Astrocyte of the cerebellum (primary cell): ENCODE measurements at places on chromosomes 12 and 14.
A peak's percentile ranks its signal among the peaks of the same experiment; 100 is the strongest.

DNA sequence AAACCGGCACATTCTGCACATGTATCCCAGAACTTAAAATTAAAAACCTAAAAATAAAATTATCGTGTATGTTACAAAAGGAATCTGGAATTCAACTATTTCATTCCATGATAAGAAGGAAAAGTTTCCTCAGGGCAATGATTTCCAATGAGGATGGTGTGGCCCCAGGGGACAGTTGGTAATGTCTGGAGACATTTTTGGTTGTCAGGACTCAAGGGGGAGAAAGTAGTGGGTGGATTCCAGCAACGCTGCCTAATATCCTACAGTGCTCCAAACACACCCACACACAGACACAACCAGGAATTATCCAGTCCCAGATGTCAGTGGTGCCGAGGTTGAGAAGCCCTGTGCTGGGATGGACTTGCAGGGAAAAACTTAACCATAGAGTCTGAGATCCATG is 228.3 kb downstream of the TMEM132D start:
- no peak for DNase-seq

DNA sequence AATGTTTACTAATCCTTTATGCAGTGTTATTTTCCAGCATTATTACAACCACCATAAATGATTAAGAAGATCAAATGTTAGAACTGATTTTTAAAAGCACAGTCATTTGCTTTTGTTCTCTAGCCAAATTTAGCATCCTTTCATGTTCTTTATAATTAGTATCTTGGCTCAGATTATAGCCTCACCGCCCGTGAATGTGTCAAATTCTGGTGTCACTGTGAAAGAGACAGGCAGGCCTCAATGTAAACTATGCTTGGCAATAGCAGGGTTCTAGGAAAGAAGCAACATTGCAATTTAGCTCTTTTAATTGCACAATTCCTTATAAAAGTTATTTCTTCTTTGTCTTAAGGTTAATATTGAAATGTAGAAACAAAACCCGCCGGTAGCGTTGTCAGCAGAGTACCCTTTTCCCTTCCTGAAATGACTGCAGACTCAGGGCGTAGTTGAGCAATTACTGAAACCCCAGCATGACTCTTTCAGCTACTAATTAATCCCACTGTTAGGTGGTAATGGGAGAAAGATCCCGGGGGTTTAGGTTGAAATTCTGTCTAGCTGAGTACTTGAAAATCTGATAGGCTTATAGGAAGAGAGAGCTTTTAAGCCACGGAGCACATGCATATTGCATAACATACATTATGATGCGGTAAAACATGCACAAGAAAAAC is 1600.5 kb upstream of the SEL1L start:
- no peak for DNase-seq

GRCh38 chr12:89950421-89950820 is 241.8 kb upstream of the ATP2B1 start:
- no peak for DNase-seq

- DNase-seq = no peak
These were observed 11.1 kb upstream of the INF2 start for GRCh38 chr14:104678346-104678745.

GRCh38 chr12:14729586-14729985 is 33.2 kb upstream of the GUCY2C start:
- DNase-seq = no peak

GRCh38 chr12:107590413-107590812 is 95.2 kb upstream of the PWP1 start:
- DNase-seq = no peak

GRCh38 chr12:59403259-59403932 is 192.4 kb upstream of the SLC16A7 start:
- DNase-seq = peak; percentile 51

- no peak for DNase-seq
These were observed 350.4 kb downstream of the TMEM121 start for GRCh38 chr14:105876829-105877228.

DNA sequence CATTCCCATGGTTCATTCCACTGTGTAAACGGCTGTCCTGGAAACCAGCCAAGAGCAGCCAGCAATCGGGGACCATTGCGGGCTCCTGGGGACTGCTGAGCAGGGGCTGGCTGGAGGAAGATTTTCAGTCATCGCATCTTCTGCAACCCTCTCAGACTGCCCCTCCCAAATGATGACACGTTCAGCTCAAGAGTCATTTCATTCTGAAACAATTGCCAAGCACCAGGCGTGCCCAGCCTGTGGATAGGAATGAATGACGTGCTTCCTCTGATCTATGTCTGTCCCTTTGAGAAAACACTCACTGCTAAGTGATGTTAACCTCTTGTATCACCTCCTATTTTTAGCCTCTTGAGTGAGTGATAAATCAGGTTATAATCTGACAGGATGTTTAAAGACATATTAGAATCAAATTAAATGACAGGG is 62.0 kb downstream of the NDUFA12 start:
- no peak for DNase-seq

DNA sequence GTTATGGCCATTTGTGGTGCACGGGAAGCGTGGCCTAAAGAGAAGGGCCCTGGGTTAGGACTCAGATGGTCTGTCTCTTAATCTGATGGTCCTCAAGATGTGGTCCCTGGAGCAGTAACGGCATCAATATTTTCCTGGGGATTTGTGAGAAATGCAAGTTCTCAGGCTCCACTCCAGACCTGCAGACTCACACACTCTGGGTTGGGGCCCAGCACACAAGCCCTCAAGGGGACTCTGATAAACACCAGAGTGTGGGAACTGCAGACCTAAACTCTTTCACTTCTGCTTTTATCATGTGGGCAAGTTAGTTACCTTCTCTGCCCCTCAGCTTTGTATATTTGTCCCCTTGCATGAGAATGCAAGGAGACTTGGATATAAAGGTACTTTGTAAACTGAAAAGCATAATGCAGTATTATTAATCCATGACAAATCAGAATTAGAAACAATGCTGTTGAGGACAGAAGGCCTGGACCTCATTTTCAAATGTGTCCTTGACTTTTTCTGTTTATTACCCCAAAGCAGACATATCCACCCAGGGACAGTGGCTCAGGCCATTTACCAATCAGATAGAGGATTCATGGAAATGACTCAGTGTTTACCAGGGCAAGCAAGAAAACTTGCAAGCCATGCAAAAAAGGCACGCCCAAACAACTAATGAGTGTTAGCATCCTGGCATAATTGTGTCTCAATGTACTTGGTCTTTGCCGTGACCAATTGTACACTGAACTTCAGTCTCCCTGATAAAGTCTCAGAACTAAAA is 157.0 kb downstream of the ASCL1 start:
- no peak for DNase-seq

- no peak for DNase-seq
These were observed 377.8 kb upstream of the SFSWAP start for GRCh38 chr12:131333136-131333535.

DNA sequence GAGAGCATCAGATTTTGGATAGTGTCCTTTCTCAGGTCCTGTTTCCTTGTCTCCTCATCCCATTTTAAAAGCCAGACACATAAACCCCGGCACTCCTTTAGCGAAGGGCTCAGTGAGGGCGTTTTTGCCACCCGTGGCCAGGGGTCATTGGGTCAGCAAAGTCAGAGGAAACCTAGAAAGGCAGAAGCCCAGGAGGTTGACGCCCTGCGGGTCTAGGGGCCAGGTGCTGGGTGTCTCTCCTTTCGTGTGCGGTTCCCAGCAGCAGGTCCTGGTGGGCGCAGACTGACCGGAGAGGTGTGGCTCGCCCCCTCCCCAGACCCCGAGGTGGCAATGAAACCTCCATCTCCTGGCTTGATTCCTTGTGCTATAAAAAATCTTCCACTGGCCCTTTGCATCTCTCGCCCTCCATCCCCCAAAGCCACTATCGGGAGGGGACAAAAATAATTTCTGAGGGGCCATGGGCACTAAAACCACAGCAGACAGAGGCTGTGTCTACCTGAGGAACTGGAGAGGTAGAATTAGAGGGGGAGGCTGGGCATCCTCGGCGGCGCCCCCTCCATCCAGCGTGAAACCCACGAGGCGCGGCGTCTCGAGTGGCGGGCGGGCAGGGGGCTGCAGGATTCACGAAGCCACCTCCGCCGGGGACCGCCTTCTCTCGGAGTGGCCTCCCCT is 858 bp upstream of the FRMD6 start:
- DNase-seq = no peak

- no peak for DNase-seq
These were observed 7.0 kb downstream of the CCDC63 start for GRCh38 chr12:110853836-110854235.

- DNase-seq = no peak
These were observed 146.0 kb upstream of the RPH3A start for GRCh38 chr12:112645586-112645985.

DNA sequence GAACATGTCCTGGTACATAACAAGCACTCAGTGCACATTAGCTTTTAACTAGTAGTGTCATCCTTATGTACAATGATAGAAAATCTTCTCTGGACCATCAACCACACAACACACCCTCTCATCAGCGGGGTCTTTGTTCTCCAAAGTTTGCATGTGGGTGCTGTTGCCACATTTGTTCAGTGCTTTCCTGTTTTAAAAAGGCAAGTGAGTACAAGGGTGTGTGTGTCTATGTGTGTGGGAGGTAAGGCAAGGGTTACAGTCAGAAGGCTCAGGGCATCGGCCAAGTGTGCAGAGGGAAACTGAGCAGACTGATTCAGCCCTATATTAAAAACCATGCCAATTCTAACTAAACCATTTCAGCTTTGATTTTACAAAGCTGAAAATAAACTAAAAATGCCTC is 17.9 kb downstream of the KRT76 start:
- DNase-seq = no peak

GRCh38 chr12:121770388-121770787 is 23.1 kb downstream of the RHOF start:
- DNase-seq = no peak

GRCh38 chr14:67068251-67068650 is 121.0 kb upstream of the GARIN2 start:
- DNase-seq = no peak

DNA sequence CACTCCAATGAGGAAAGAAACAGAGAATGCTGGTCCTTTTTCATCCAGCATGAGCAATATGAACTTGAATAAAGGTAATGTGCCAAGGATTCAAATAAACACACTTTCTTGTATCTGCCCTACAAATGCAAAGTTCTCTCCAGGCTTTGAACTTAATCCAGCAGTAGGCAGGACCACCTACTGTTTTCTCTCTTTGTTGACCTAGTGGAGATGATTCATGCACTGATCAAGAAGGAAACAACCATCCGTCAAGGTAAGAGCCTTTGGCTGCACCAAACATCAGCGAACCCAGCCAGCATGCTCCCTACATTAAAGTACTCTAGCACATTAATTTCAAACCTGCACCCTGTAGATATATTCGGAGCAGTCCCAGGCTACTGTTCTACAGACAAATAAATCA is 489.3 kb downstream of the GALC start:
- no peak for DNase-seq

DNA sequence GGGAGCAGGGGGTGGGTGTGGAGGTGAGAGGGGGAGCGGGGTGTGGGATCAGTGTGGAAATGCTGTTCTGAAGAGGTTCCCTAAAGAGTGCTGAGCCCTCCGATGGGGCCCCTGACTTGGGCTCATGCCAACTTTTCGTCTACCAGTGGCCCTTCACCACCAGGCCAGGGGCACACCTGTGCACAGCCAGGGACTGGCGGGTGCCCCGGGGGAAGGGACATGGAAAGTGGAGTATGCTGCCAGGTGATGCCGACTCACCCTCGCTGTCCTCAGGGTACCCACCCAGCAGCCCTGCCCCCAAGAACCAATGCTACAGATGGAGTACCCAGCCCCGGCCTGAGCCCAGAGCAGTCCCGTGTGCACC is 26.2 kb downstream of the AMN start:
- DNase-seq = no peak

GRCh38 chr12:48106681-48107613 is 1.1 kb upstream of the SENP1 start:
- no peak for DNase-seq

DNA sequence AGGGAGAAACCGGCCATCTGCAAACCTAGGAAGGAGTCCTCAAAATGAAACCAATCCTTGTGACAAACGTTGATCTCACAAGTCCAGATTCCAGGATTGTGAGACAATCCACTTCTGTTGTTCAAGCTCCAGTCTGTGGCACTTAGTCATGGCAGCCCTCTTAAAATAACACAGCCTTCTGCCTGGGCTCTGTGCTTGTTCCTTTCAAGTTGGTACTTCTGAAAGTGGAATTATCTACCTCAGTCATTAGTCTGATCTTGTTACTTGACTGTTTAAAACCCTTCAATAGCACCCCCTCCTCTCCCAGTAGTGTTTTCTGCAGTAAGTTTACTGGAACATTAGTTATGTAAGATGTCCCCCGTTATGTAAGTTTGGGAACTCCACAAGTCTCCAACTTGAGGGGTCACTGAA is 111.0 kb upstream of the HIF1A start:
- no peak for DNase-seq

- DNase-seq = no peak
These were observed 24.7 kb upstream of the BEGAIN start for GRCh38 chr14:100611811-100612480.

DNA sequence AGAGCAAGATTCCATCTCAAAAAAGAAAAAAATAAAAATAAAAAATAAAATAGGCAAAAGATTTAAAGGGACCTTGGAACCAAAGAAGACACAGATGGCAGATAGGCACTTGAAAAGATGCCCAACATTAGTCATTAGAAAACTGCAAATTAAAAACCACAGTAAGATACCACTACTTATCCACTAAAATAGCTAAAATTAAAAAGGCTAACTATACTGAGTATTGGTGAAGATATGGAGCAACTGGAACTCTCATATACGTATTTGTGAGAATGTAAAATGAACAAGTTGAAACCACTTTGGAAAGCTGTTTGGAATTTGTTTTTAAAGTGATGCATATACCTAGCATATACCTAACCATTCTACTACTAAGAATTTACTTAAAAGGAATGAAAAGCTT is 22.3 kb downstream of the BLTP3B start:
- DNase-seq = no peak

DNA sequence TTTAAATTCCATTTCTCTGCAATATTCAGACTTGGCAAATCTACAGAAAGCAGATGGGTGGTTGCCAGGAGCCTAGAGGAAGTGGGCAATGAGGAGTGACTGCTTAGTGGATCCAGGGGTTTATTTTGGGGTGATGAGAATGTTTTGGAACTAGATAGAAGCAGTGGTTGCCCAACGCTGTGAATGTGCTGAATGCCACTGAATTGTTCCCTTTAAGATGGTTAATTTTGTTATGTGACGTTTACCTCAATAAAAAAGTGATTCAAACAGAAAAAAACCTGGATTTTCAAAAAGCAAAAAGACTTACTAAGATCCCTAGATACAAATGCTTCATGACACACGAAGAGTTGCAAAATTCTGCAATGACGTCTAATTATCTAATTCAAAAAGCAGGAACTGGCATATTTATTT is 34.2 kb downstream of the DAO start:
- no peak for DNase-seq

DNA sequence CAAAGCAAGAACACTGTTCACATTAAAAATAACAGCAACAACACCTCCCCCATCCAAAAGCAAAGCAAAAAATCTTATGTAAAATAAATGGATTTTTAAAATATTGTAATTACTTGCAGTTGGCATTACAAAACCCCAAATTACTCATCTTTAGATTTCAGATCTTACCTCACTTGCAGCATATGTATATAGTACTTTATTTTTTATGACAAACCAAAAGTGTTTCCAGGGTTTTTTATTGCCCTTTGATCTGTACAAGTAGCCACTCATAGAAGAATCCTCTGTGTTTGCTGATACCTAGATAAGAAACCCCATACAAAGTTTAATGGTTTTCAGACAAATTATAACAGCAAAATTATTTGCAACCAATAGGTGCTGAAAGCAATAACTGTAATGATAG is 12.2 kb upstream of the NR2C1 start:
- no peak for DNase-seq

- DNase-seq = no peak
These were observed 642.3 kb downstream of the RPS29 start for GRCh38 chr14:48943913-48944312.

- DNase-seq = no peak
These were observed 29.5 kb downstream of the NINJ2 start for GRCh38 chr12:633731-634130.
